ENCODE measurements at places on chromosomes 6 and 20. TPM values are rescaled to one million over a fixed set of nuclear protein-coding genes. Genes with fewer than 3 reads are reported as not detected.

ADAT2 gene
- 2.7 TPM for total RNA-seq

CNR1 gene
- 0.67 TPM for total RNA-seq

PI3 gene
- not detected for total RNA-seq

ZNF184 gene
- total RNA-seq, result 4.4 TPM

PPP1R16B gene
- 0.84 TPM for total RNA-seq

DNA sequence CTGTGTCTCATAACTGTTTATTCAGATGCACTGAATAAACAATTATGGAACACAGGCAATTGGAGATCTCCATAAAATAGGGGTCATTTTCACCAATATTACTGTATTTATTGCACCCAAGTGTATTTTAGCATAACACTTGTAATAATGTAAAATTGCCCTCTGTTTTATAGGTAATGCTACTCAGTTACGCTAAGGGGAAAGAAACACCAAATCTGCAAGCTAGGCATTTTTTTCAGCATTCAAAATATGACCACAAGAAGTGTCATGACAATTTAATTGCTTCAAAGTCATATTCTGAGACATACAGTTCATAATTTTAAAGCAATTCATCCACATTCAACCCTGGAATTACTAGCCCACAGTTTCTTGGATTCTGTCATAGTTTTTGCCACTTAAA lies 643.2 kb upstream of the NOX3 start:
- H3K27me3 ChIP-seq, result no peaks in the 10 kb centered on the region
- H3K4me3 ChIP-seq, result no peak overlapping the region
- no peaks in the 10 kb centered on the region for H3K36me3 ChIP-seq
- H3K4me1 ChIP-seq, result no peaks in the 10 kb centered on the region

DNA sequence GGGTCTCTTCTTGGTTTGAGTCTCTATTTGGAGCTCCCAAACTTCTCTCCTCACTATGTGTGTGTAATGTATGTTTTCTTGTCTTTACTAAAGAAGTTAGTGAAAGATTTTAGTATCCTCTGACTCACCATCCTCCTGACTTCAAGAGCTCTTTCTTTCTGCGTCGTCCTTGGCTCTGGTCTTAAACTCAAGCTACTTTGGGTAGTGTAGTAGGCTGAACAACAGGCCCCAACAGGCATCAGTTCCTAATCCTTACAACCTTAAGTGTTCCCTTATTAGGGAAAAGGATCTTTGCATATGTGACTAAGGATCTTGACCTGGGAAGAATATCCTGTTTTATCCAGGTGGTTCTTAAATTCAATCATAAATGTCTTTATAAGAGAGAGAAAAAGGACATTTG lies 810.2 kb downstream of the MAFB start:
- no peak overlapping the region for H3K4me3 ChIP-seq
- H3K4me1 ChIP-seq, result peaks cover 16% of the 10 kb centered on the region
- H3K36me3 ChIP-seq, result no peaks in the 10 kb centered on the region
- H3K27ac ChIP-seq, result no peak overlapping the region

DNA sequence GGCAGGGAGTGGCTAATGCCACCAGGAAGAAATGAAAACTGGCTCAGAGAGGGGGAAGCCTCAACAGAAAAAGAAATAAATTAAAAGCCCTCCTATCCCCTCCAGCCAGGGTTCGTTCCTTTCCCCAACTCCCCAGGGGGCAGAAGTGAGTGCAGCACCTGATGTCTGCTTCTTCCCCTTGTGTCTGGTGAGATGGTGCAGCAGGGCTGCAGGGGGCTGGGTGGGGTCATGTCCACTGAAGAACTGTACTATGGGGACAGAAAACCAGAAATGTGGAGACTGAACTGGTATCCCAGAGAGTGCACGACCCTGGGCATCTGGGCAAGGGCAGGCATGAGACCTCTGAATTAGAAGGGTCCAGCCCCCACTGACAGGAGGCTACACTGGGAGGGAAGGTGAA lies 4.0 kb downstream of the EGFL8 start:
- no peaks in the 10 kb centered on the region for H3K4me1 ChIP-seq
- no peak overlapping the region for H3K27ac ChIP-seq
- peaks cover 10% of the 10 kb centered on the region for H3K36me3 ChIP-seq
- H3K27me3 ChIP-seq, result no peaks in the 10 kb centered on the region
- DNase-seq, result no peak

GRCh38 chr6:71190809-71191208 lies 97.8 kb upstream of the OGFRL1 start:
- no peaks in the 10 kb centered on the region for H3K27me3 ChIP-seq
- no peaks in the 10 kb centered on the region for H3K4me1 ChIP-seq
- no peak for DNase-seq
- H3K27ac ChIP-seq, result no peak overlapping the region

DNA sequence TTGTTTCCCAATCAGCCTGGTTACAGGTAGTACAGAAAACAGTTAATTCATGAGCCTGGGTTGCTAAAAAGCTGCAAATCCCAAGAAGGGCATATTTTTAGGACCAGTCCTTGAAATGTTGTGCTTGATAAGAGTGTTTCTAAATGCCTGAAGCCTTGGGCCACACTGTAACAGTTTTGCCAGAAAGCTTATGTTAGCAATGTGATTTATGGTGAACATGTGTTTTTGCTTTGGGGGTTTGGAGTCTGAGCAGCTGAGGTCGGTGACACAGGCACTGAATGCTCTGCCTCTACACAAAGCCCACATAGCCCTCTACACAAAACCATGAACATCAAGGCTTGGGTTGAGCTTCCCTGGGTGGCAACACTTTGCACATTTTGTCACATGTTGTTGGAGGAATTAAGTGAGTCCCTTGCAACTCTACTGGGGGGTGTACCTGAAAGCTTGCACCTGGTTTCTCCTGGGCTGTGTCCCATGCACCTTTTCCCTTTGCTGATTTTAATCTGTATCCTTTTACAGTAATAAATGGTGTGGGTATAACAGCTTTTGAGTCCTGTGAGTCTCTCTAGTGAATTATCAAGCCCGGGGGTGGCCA lies 22.2 kb downstream of the AHI1 start:
- no peak overlapping the region for H3K27ac ChIP-seq
- no peaks in the 10 kb centered on the region for H3K4me1 ChIP-seq
- DNase-seq, result no peak
- H3K4me3 ChIP-seq, result no peak overlapping the region

DNA sequence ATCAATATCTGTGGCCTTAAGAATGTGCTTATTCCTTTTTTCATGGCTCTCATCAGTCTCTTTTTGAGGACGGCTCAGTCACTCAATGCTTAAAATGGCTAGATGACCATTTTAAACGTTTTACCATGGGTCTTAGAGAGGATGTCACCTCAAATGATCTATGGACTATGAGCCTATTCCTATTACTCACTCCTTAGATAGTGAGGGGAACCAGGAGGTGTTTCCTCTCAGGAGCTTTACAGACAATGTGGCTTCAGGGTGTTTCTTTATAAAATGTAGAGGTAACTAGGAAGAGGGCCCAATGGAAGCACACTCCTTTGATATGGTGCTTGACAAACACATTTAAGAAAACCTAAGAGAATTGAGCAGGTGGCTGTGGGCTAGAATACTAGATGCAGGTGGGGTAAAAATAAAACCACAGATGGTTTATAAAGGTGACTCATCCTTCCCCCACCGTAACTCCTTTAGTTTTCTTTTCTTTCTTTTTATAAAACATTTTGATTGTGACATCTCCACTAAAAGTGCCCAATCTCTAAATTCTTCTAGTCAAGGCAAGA lies 1.5 kb upstream of the TMEM200A start:
- H3K36me3 ChIP-seq, result no peaks in the 10 kb centered on the region
- H3K4me3 ChIP-seq, result no peak overlapping the region
- H3K27me3 ChIP-seq, result peaks cover 18% of the 10 kb centered on the region

- DNase-seq, result no peak
- no peak overlapping the region for H3K4me3 ChIP-seq
- no peaks in the 10 kb centered on the region for H3K36me3 ChIP-seq
- H3K27ac ChIP-seq, result no peak overlapping the region
These were observed 87.8 kb downstream of the CARMIL1 start for GRCh38 chr6:25366903-25367545.

DNA sequence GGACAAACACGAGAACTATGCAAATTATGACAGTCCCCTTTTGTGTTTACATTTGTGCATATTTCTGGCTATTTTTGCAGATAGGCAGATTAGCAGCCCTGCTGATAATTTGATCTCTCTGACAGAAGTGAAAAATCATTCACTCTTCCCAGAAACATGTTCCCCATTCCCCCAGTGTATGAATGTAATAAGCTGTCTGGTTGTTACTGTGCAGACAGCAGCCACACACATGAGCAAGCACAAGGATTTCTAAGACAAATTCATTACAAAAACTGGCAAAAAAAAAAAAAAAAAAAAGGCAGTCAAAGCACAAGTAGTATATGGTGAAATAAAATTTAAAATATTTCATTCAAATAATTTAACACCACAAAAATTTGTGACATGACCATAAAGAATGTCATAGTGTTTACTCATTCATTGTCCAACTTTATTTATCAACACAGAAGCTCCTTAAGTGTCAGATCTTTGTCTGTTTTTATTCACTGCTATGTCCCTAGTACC lies 95.5 kb upstream of the VGLL2 start:
- no peaks in the 10 kb centered on the region for H3K27me3 ChIP-seq
- H3K36me3 ChIP-seq, result no peaks in the 10 kb centered on the region
- H3K4me3 ChIP-seq, result no peak overlapping the region
- H3K4me1 ChIP-seq, result no peaks in the 10 kb centered on the region

DNA sequence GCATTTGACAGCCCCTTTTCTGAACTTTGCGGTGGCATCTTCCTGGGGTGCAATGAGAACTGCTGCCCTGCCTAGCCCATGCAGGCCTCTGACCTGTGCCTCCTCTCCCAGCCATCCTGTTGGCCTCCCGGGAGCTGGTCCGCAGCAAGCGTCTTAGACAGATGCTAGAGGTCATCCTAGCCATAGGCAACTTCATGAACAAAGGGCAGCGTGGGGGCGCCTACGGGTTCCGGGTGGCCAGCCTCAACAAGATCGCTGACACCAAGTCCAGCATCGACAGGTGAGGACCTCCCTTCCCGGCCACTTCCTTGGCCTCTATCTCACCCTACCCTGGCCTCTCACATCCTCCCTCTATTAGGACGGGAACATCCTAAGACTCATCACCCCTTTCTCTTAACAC lies 37.6 kb downstream of the MOCS1 start:
- no peaks in the 10 kb centered on the region for H3K27me3 ChIP-seq
- H3K4me3 ChIP-seq, result no peak overlapping the region
- H3K4me1 ChIP-seq, result peaks cover 6% of the 10 kb centered on the region

DNA sequence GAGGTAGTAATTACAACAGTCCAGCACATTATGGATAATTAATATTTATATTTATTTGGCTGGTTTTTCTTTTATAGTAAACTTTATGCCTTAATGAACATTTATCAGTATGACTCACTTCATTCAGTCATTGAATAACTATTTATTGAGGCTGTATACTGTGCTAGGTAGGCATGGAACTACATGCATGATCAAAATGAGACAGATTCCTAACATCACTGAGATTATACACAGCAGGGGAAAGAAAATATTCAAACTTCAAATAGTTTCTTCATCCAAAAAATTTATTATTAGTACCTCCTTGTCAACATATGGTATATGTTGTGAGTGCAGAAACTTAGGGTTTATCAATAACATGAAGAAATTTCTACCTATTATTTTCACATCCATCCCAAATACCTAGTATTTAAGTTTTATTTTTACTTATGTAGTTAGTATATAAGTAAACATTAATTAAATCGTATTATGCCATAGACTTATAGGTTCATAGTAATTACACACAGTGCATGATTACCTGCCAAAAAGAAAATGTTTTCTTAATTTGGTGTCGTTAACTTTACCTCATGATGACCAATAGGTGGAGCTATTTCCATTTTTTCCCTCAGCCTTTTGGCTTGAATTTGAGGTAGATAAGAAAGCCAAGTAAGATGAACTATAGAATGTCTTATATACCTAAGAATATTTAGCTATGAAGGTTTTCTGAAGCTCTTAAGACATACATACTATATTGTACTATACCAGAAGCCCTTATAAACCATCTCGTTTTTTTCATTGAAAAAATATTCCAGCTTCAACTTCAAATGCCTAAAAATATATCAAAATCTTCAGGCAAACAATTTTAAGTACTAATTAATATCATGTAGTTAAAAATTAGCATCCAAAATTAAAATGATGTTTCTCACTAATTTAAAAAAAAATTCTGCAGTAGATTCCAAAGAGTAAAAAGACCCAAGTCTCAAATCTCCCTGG lies 12.5 kb upstream of the TMEM30A start:
- H3K4me3 ChIP-seq, result no peak overlapping the region
- no peak overlapping the region for H3K27ac ChIP-seq
- no peak for DNase-seq
- no peaks in the 10 kb centered on the region for H3K27me3 ChIP-seq
- no peaks in the 10 kb centered on the region for H3K4me1 ChIP-seq

- H3K4me1 ChIP-seq, result no peaks in the 10 kb centered on the region
- no peak overlapping the region for H3K27ac ChIP-seq
- H3K36me3 ChIP-seq, result no peaks in the 10 kb centered on the region
- H3K27me3 ChIP-seq, result no peaks in the 10 kb centered on the region
- DNase-seq, result no peak
These were observed 22.5 kb downstream of the SOX4 start for GRCh38 chr6:21616005-21616404.

GRCh38 chr6:50288241-50288640 lies 238.5 kb upstream of the DEFB112 start:
- H3K36me3 ChIP-seq, result no peaks in the 10 kb centered on the region
- H3K27me3 ChIP-seq, result no peaks in the 10 kb centered on the region

GRCh38 chr6:117601811-117602150 lies 530 bp downstream of the GOPC start:
- peak overlapping the region; percentile 79 for H3K4me3 ChIP-seq
- H3K4me1 ChIP-seq, result peaks cover 24% of the 10 kb centered on the region
- DNase-seq, result peak; percentile 40
- H3K27ac ChIP-seq, result peak overlapping the region; percentile 86
- H3K36me3 ChIP-seq, result peaks cover 3% of the 10 kb centered on the region

- no peaks in the 10 kb centered on the region for H3K27me3 ChIP-seq
- H3K27ac ChIP-seq, result no peak overlapping the region
- DNase-seq, result no peak
These were observed 35.5 kb downstream of the ASCC3 start for GRCh38 chr6:100845676-100846075.

- H3K4me1 ChIP-seq, result no peaks in the 10 kb centered on the region
- H3K27me3 ChIP-seq, result no peaks in the 10 kb centered on the region
- no peak for DNase-seq
- no peak overlapping the region for H3K4me3 ChIP-seq
These were observed 727.3 kb upstream of the FLRT3 start for GRCh38 chr20:15064741-15065140.

- DNase-seq, result no peak
- no peaks in the 10 kb centered on the region for H3K27me3 ChIP-seq
- no peak overlapping the region for H3K27ac ChIP-seq
- no peaks in the 10 kb centered on the region for H3K36me3 ChIP-seq
- no peaks in the 10 kb centered on the region for H3K4me1 ChIP-seq
These were observed 87.1 kb downstream of the CAP2 start for GRCh38 chr6:17480476-17480875.

DNA sequence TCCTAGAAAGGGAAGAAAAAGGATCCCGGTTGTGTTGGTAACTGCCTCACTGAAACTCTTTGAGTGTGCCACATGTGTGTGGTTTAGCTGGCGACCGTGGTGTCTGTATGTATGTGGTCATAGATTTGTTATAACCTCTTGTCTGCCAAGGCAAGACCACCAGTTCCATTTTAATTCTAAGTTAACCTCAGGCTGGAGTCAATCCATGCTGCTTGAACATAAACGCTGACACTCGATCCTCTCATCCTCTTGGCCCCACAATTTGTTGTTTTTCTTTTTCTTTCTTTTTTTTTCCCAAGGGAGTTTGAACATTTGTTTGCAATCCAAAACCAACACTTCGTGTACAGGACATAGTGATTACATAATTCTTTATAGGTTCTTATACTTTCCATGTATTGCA lies 318.9 kb upstream of the JAG1 start:
- no peaks in the 10 kb centered on the region for H3K36me3 ChIP-seq
- no peak overlapping the region for H3K27ac ChIP-seq
- H3K4me3 ChIP-seq, result no peak overlapping the region
- no peak for DNase-seq
